ENCODE measurements at places on chromosomes 5 and 9. TPM values are rescaled to one million over a fixed set of nuclear protein-coding genes. Genes with fewer than 3 reads are reported as not detected.

The CAVIN4 gene
- total RNA-seq: 5.7 TPM

The MYMK gene
- total RNA-seq: not detected

The SPINK9 gene
- total RNA-seq: not detected

The SLC4A9 gene
- total RNA-seq: 0.27 TPM

The NR5A1 gene
- not detected for total RNA-seq

The PCDHB14 gene
- 2.6 TPM for total RNA-seq

The PAIP1 gene
- total RNA-seq: 124 TPM

The TMEM215 gene
- not detected for total RNA-seq

The CDC25C gene
- total RNA-seq: 17.3 TPM

The CEL gene
- total RNA-seq: 2.6 TPM

The PCDHGB6 gene
- total RNA-seq: 10.8 TPM

The CDX1 gene
- not detected for total RNA-seq

DNA sequence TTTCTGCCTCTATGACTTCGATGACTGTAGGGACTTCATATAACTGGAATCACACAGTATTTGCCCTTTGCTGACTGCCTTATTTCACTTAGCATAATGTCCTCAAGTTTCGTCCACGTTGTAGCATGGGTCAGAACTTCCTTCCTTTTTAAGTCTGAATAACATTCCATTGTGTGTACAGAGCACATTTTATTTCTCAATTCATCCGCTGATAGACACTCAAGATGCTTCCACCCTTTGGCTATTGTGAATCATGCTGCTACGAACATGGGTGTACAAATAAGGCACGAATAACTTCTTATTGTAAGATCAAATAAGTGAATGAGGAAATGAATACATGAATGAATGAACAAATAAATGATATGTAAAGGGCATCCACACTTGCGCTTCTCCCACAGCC is 13.0 kb downstream of the BARX1 start:
- DNase-seq: no peak

DNA sequence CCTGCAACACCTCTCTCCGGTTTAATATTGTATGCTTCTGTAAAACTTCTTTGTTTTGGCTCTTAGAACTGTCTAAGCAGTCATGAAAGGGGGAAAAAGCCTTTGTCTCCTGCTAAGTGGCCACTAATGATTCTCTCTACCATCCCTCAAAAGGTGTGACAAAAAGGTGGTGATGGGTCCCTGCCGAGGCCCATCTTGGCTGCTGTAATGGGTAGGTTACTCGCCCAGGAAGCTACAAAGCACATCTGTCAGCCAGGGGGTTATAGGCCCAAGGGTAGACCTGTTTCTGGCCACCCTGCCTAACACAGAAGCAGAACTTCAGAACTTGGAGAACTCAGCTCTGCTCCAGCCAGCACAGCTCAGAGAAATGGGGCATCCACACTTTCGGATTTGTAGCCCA is 1.6 kb downstream of the FAM219A start:
- peak; percentile 79 for DNase-seq

DNA sequence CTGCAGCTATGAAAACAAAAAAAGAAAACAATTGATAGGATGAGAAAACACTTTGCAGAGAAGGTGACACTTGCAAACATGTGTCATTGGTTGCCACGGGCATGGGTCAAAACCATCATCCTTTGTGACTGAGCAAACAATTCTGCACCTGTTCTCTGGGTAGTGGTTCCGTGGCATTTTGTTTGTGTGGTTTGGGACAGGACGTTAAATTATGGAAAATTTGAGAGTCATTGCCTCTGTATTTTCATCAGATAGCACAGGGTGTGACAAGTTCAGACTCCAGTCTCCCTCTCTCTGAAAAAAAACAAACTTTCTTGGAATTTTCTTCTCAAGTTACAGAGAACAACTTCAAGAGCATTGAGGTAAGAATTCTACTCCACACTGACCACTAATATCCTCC is 113.4 kb upstream of the HMHB1 start:
- DNase-seq: no peak

- peak; percentile 50 for DNase-seq
Measured at GRCh38 chr5:148393390-148393741, 9.6 kb downstream of the FBXO38 start.

DNA sequence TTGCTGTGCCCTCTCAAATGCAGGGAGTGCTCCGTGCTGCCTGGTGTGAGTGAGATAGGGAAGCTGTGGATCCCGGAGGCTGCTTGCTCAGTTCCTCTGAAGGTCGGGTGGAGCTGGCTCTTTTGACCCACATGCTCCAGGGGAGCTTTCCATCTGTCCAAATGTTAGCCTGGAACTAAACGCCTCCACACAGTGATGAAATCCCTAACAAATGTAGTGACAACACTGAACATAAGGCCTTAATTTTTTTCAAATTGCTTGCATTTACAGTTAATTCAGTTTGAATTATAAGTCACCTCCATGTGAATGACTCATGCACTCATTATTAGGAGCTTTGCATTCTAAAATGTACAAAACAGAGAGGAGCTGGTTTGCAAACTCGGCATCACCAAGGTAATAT is 27.0 kb downstream of the PRDM6 start:
- no peak for DNase-seq

- peak; percentile 75 for DNase-seq
Measured at GRCh38 chr9:136820971-136821825, 13.4 kb downstream of the RABL6 start.

DNA sequence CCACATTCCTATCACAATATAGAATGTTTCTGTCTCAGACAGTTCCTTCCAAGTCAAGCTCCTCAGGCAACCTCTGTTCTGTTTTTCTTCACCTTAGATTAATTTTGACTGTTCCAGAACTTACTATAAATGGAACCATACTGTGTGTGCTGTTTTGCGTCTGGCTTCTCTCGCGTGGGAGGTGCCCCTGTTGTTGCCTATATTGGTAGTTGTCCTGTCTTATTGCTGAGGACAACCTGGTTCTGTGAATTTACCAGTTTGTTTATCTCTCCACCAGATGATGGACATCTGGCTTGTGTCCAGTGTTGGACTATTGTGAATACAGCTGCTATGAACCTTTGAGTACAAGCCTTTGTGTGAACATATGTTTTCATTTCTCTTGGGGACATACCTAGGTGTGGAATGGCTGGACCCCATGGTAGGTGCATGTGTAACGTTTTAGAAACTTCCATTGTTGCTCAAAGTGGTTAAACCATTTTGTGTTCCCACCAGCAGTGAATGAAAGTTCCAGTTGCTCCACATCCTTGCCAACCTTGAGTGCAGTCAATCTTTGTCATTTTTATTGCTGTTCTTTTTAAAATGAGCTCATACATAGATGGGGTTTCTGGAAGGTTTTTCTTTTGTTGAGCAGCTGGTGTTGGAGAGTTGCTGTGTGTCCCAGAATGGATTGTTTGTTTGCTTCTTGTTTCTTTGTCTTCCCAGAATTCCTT is 18.1 kb downstream of the HMCN2 start:
- no peak for DNase-seq

DNA sequence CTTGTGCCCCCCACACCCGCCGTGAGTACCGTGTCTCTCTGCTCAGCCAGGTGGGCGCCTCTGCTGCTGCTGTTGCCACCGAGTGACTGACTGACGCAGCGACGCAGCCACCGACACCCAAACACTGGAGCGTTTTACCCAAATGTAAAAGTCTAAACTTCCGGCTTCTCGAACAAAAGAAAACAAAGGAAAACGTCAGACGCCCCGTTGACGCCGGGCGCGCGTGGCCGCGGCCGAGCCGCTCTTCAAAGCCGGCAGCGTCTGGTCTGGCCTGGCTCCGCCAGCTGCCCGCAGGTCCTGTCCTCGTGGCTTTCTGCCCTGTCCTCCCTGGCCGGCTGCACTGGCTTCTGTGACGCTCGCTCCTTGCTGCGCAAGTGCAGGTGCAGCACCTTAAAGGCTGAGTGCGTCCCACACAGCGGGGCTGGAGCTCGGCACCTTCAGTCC is 41.4 kb upstream of the CLPTM1L start:
- DNase-seq: peak; percentile 78

DNA sequence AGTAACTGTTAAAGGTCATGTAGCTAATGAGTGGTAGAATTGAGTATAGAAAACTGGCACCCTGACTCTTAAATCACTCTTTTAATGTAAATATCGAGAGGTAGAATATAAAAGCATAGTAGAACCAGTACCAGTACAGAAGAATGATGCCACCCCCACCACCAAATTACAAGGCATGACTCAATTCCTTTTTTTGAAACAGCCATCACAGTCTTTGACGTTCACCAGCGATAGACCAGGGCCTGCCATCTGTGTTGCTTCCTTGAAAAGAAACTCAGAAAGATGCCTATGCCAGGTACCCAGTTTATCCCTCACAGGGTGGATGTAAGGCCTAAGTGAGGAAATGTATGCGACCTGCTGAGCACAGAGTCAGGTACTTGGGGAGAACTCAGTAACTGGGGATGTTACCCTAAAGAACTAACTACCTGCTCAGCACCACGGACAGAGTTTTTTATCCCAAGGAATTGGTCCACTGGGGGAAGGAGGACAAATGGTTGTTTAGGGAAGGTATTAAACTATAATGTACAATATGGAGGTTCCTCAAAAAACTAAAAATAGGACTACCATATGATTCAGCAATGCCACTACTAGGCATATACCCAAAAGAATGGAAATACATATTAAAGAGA is 116.5 kb downstream of the BRINP1 start:
- peak; percentile 61 for DNase-seq

- peak; percentile 96 for DNase-seq
Measured at GRCh38 chr5:134184155-134185135, 7.7 kb upstream of the SKP1 start.

- DNase-seq: no peak
Measured at GRCh38 chr5:174282391-174282790, 236.9 kb downstream of the NSG2 start.

DNA sequence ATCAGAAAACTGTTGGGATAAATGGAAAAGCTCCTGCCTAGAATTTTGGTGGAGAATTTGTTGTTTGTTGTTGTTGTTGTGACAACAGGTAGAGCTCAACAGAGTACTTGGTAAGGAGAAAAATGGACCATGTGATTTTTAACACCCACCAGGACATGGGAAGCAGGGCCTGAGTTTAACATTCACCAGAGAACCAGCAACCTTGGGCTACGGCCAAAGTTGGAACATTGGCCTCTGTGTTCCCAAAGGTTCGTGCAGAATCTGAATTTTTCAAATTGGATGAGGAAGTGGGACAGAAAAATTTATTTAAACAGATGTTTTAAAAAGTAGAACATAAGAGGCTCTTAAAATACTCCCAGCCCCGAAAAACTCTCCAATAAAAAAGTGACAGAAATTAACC is 127.0 kb downstream of the GNA14 start:
- no peak for DNase-seq

DNA sequence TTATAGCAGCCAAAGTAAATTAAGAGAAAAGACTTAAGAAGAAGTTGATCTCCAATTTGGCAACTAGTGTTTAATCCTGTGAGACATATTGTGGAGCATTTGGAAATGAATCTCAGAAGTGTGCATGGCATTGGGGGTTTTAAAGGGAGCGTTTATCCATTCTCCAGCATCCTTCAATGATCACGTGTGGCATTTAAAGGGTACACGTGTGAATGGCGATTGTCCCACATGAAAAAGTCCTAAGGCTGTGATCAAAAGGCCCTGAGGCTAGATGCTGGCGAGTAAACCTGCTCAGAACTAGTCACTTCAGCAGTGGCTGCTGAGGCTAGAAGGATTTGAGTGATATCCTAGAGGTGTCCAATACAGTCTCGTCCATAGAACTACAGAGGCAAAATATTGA is 315.6 kb upstream of the CDH9 start:
- DNase-seq: no peak

DNA sequence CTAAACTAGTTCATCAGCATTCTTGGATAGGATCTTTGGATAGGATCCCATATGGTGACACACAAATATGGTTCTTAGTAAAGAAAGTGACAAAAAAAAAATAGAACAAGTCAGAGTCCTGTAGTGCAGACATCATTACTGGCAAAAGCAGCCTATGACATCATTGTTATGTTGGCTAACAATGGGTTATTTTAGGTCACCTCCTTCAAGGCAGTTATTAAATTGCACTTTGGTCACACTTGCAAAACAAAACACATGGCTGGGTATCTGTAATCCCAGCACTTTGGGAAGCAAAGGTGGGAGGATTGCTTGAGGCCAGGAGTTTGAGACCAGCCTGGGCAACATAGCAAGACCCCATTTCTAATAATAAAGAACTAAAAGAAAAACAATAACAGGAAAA is 185.9 kb downstream of the KIAA0825 start:
- no peak for DNase-seq

GRCh38 chr5:179774442-179774841 is 19.3 kb upstream of the LTC4S start:
- no peak for DNase-seq

GRCh38 chr5:68274847-68275651 is 59.5 kb downstream of the PIK3R1 start:
- DNase-seq: no peak

DNA sequence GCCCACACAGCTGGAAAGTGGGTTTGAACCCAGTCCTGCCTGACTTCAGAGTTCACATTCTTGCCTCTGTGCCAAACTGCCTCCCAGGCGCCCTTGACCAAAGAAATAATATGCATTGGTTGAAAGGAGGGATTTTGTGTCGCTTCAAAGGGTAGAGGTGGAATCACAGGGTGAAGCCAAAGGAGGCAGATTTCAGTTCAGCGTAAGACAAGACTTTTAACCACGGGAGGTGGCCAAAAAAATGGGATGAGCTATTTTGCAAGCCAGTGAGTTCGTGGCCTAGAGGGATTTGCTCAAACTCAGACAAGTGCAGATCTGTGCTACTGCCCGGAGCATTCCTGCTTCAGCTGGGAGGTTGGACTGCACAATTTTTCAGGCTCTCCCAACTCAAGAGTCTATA is 57.6 kb upstream of the RANBP3L start:
- no peak for DNase-seq

- DNase-seq: peak; percentile 53
Measured at GRCh38 chr5:61311056-61311610, 20.9 kb upstream of the ZSWIM6 start.

GRCh38 chr9:98908897-98909634 is 34.6 kb upstream of the COL15A1 start:
- DNase-seq: no peak

DNA sequence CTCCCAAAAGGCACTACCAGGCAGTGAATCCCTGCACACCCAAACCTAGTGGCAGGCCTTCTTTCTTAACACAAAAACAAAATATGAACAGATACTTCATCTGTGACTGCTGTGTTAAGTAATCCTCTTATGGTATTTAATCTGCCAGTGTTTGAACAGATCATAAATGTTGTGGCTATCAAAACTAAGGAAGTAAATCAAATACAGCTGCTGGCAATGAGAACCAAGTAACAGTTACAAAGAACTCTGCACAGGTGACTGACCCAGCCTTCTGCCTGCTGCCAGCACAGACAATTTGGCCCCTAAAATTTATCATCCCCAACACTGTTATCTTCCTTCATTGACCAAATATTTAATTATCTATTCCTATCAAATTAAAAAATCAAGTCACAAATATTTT is 78.0 kb downstream of the GNAQ start:
- no peak for DNase-seq

DNA sequence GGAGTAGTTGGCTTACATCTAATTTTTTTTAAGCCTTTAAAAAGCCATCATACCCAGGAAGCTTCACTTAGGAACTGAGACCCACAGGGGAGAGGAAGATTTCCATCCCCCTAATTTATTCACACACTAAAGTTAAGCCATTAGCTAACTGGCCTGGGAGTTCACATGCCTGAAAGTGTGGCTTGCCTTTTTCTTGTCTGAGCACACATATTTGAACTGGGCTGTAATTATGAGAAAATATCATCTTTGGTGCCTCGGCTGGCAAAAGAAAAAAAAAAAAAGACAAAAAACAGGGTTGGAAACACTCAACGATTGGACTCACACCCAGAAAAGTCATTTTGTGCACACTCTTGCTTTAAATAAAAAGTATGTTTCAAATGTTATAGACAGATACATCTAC is 847.3 kb downstream of the MAT2B start:
- no peak for DNase-seq
